ENCODE measurements at places on chromosomes 11 and 22.

- no peak for DNase-seq
Measured at GRCh38 chr22:44445731-44446130, 52.3 kb downstream of the RTL6 start.

GRCh38 chr22:42078469-42079318 lies 806 bp upstream of the SMDT1 start:
- peak; percentile 9 for DNase-seq

DNA sequence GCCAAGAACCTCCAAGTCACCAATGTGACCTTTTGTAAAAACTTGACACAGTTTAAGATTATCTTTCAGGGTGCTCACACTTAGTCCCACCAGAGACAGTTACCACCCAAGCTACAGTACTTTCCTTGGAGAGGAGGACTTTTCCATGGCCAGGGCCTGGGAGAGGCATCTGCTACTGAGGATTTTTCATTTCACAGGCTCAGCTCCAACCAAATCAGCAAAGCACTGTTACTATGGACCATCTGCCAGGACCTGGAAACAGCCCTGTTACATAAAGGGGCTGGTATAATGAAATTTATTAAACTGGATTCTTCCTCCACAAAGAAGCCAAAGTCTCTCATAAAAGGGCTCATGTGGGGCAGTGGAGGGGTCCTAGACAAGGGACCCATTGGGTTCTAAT lies 38.6 kb downstream of the SERGEF start:
- DNase-seq, result no peak

GRCh38 chr11:17572791-17573460 lies 25.9 kb downstream of the OTOG start:
- DNase-seq, result no peak

DNA sequence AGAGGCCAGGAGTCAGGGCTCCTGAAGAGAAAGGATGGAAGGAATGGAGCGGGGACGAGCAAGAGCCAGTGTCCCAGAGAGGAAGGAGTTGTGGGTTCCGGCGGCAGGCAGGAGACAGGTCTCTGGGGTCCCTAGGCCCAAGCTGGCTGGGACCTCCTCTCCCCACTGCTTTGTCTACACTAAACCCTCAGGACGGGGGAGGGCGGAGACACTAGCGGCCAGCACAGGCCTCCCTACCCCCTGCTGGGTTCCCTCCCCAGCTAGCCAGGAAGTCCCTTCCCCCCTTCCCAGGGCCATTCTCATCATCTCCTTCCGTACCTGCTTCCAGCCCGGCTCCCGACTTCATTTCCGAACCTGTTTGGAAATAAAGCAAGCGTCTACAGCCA lies 79.5 kb downstream of the ST3GAL4 start:
- no peak for DNase-seq

DNA sequence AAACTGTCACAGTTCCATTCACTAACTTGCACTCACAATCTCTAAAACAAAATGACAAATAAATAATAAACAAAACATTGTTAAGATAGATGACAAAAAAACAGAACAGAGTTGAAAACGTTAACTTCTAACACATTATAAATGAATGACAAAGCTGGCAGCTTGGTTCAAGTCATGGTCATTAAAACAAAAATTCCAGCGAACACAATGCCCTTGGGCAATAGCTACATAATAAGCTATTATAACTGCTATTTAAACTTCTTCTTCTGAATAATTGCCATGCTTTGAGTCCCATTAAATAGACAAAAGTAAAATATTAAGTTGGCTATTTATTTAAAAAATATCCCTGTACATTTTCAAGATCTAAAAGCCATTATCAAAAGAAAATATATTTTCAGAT lies 54.7 kb downstream of the PICALM start:
- DNase-seq, result peak; percentile 44

GRCh38 chr11:70667767-70668166 lies 269.4 kb downstream of the CTTN start:
- no peak for DNase-seq

DNA sequence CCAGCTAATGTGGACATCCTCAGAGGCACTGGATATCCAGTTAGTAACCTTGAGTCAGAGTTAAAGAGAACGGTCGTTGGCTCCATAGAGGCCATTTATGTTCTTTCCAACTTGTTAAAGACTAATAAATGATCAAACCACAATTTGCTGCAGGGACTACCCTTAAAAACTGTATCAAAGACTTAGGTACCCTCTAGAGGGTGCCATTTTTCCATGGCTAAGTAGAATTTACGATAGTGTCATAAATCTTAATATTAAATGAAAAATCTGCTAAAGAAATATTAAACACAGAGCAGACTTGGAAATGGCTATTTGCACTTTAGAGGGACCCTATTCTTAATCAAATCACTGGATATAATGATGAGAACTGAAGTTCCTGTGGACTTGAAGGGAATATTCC lies 685.2 kb upstream of the CHORDC1 start:
- no peak for DNase-seq

DNA sequence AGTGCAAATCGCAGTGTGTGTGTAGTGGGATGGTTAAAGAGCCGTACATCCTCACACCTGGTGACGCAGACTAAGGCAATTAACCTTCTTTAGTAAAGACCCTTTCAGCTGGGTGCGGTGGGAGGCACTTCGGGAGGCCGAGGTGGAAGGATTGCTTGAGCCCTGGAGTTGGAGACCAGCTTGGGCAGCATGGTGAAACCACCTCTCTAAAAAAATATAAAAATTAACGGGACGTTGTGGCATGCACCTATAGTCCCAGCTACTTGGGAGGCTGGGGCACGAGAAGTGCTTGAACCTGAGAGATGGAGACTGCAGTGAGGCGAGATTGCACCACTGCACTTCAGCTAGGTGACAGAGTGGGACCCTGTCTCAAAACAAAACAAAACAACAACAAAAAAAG lies 31.5 kb downstream of the ZBTB16 start:
- no peak for DNase-seq

GRCh38 chr22:41327124-41327523 lies 25.8 kb downstream of the ZC3H7B start:
- DNase-seq, result no peak

DNA sequence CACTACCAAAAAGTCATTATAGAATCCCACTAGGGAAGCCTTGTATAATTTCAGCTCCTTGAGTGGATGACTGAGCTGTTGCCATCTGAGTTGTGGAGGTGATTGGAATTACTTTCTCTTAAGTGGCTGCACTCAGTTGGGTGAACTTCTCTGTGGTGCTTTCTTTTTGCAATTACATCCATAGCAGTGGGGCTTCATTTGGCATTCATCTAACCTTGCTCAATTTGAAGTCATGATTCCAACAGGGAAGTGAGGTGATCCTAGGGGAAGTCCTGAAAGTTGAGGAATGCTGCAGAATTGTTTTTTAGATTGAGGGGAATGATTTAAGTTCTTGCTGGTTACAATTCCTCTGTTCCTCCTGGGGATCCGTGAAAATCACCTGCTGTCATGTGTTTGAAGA lies 39.6 kb downstream of the ARHGAP42 start:
- DNase-seq, result no peak

- DNase-seq, result no peak
Measured at GRCh38 chr22:22079404-22080148, 97.0 kb upstream of the TOP3B start.

- no peak for DNase-seq
Measured at GRCh38 chr11:23453522-23453921, 593.2 kb upstream of the CCDC179 start.

DNA sequence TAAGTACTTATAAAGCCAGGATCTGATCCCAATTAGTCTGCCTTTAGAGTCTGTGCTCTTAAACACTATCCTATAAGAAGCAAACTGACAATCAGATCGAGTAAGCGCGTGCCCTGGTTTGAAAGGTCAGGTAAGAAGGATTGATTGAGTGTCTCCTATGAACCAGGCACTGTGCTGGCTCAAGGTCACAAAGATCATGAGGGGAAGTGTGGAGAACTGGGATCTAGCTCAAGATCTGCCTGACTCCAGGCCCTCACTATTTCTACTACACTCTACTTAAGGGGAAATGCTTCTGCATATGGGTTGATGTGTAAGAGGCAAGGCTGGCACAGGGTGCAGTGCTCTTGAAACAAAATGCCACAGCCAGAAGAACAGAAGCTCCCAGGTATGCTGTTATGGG lies 77.0 kb downstream of the ME3 start:
- no peak for DNase-seq

GRCh38 chr11:2190657-2191471 lies 19.2 kb upstream of the TH start:
- DNase-seq, result no peak

- no peak for DNase-seq
Measured at GRCh38 chr11:64802370-64803157, 450 bp downstream of the MAP4K2 start.

DNA sequence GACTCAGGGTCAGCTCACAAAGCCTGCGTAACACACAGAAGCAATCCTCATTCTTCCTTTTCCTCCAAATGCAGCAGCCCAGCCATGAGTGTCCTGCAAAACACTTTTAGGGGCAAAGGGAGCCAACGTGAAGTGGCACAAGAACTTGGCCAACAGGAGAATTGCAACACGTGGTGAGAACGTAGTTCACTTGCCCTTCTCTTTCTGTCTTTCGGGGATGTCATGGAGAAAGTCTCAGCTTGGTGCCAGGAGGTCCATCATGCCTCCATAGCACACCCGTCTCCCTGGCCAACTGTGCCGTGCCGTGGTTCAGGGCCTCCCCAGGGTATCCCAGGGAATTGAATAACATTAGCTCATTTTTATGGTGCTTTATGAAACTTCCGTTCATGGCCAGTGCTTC lies 98.5 kb upstream of the ANO1 start:
- DNase-seq, result no peak

DNA sequence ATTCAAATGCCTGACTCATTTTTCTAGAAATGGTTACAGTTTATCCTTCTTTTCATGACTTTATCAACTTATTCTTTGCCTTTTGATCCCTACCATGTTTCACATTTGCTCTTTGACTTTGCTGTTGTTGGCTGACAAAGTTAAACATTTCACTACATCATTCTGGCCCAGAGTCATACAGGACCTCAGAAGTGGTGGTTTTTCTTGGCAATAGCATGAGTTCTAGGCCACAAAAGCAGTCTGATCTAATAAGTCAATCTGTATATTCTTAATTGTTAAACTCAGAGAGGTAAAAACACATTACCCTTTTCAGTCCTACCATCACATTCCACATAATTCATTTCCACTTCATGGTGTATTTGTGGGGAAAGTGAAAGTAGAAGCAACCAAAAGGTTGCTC lies 763.2 kb upstream of the TENM4 start:
- no peak for DNase-seq

- no peak for DNase-seq
Measured at GRCh38 chr11:60195923-60196368, 13.1 kb upstream of the MS4A6A start.

GRCh38 chr11:83285151-83285770 lies 906 bp downstream of the CCDC90B start:
- DNase-seq, result no peak

DNA sequence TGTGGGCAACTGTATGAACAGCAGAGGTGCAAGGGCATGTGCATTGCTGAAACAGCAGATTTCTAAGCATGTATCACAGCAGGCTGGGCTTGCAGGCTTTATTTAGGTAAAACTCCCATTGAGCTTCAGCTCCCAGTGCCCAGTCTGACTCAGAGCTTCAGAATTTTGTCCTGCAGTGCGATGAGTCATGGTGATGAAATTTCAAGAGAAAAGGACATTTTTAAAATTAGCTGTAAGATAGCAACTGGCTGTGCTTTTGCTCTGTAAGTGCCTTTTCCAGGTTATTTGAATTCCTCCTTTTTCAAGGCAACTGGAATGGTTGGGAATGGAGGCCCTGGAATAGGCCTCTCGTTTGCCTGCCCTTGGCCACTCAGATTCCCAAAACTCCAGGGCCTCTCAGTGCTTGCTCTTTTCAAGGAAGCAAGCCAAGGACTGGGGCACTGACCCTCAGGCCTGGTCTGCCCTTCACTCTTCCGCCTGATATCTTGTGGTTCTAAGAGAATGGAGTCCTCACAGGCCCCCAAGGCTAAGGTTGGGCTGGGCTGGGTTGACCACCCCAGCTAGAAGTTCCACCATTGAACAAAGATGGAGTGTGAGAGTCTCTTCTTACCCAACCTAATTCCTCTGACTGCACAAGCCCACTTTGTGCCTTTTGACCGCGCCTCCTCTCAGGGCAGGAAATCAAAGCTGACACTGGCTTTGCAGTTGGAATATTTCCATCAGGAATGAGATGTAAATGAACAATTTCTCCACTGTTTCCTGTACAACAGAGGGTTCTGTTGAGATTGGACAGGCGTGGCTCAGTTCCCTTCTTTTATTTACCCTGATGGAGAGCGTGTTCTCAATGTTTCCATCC lies 59.5 kb upstream of the PRSS23 start:
- DNase-seq, result peak; percentile 98

DNA sequence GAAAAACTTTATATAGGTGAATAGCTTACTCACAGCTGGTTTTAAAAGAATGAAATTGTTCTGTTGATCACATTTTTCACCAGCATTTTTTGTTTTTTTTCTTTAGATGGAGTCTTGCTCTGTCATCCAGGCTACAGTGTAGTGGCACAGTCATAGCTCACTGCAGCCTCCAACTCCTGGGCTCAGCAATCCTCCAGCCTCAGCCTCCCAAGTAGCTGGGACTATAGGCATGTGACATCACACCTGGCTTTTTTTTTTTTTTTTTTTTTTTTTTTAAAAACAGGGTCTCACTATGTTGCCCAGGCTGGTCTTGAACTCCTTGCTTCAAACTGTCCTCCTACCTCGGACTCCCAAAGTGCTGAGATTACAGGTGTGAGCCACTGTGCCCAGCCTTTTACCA lies 3.6 kb downstream of the PACS1 start:
- DNase-seq, result no peak

DNA sequence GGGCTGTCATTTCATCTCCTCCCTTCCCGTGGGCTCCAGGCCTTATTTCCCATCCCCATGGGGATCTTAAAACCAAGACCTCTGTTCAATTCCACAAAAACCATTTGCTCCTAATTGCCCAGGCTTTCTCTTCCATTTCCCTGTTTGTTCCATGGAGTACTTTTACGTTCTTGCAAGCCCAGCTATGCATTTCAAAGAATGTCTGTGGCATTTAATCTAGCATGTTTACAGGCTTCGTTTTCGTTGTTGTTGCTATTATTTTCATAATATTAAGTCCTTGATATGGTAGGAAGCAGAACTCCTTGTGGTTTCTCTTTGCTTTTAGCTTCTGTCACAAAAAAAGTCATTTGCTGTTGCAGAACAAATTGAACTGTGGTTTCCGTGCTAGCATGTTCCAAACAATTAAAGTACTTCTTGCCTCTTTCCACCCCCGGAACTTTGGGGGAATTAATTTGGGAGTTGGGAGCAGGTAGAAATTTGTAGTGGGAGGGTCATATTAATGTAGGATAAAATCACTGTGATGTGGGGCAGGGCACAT lies 68.1 kb upstream of the SLC22A12 start:
- no peak for DNase-seq

- no peak for DNase-seq
Measured at GRCh38 chr11:117782101-117782500, 14.9 kb downstream of the DSCAML1 start.

- peak; percentile 17 for DNase-seq
Measured at GRCh38 chr22:32781695-32782094, 19.8 kb upstream of the TIMP3 start.

DNA sequence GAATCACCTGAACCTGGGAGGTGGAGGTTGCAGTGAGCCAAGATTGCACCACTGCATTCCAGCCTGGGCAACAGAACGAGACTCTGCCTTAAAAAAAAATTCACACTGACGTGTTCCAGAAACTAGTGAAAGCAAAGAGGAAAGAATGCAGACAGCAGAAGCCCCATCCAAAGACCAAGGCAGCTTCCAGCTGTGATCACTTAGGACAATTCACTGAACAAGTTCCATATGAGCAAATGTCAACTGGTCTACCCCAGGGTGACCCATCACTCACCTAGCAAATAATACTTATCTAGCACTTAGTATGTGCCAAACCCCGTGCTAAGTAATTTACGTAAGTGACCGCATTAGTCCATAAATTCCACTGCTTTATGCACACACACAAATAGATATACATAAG lies 138.9 kb downstream of the LARGE1 start:
- peak; percentile 48 for DNase-seq

All from EH (cell line).